ENCODE measurements at places on chromosomes 1 and 21.

- DNase-seq = peak; percentile 70
Observed at GRCh38 chr1:101259744-101260148, 22.9 kb downstream of the S1PR1 start.

GRCh38 chr1:96843601-96844000 lies 122.0 kb downstream of the PTBP2 start:
- DNase-seq = no peak

DNA sequence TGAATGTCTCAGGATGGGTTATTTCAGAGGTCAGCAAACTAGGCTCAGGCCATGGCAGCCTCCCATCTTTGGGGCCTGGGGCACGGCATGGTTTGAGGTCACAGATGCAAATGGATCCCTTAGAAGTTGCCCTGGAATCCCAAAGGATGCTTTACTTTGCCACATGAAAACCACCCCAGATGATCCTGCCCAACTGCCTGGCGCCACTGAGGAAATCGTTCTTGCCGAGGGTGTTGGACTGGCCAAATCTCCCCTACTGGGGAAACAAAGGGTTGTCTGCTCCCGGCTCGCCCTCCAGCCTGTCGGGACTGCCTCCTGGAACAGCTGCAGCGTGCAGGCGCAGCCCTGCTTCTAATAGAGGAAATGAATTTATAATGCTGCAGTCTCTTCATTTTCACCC lies 173.0 kb upstream of the LMO4 start:
- DNase-seq = no peak

DNA sequence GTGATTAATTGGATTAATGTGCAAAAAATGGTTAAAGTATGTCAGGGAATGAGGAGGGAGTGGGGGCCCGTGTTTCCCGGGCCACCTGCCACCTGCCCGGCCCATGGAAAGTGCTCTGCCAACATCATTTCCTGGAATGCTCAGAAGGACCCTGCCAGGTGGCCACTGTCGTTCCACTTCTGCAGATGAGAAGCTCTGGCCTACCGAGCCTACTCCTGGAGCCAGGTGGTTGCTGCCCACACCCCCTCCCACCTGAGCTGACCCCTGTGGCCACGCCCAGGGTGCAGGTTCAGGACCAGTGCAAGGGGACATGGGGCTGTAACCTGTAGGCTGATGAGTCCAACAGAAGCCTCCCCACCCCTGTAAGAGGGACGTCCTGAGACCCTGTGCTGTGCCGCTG lies 99.7 kb downstream of the PRDM16 start:
- no peak for DNase-seq

DNA sequence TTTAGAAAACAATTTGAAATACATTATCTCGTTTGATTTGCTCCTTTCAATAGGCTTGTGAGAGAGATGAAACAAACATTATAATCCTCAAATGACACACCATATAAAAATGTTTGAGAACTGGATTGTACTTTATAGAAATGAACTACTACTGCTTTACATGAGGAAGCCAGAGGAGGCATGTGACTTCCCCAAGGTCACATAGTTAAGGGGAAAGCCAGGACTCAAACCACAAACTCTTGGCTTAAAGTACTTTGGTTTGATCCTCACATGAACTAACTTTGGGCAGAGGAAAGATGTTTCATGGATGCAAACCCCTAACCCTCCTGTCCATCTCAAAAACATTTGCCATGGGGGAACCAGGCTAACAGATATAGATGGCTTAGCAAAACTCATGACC lies 4.7 kb downstream of the ARHGEF11 start:
- peak; percentile 33 for DNase-seq

DNA sequence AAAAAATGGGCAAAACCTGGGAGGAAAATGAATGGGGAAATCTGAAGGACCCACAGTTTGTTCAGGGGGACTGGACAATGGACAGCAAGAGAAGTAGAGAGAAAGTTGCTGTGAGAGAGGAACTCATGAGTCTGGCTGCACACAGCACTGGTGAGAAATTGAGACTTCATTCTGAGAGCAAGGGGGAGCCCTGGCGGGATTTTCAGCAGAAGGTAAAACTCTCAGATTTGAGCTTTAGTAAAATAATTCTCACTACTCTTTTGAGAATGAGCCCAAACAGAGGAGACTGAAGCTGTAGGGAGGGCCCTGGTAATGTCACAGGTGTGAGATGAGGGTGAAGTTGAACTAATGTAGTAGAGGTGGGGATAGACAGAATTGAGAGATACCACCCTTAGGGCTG lies 438.6 kb downstream of the OMA1 start:
- no peak for DNase-seq

DNA sequence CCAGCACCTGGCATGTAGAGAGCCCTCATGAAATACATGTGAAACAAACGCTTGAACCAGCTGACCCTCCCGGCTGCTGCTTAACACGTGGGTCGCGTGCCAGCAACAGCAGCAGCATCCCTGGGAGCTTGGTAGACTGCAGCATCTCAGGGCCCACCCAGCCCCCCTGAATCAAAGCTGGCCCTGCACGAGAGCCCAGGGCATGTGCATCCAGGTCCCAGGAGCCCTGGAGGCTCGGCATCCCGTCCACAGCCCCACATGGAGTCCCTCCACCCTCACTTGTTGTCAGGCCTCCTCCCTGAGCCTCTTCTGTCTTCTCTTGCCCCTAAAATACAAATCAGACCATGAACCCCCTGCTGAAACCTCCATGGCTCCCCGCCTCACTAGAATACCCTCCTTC lies 123.1 kb downstream of the MATN1 start:
- no peak for DNase-seq

DNA sequence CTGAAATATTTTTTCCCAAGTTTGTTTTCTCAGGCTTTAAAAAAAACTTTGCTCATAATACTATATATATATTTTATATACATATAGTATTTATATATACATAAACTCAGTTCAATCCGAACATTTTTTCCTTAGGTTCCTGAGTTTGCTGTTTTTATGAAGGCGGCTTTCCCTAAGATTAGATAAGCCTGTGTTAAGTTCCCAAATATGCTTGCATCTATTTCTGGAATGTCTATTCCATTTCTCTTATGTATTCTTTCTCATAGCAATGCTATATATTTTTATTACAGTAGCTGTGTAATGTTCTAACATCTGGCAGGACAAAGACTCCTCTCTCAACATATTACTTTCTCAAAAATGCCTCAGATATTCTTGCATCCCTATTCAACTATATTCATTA lies 45.9 kb downstream of the ADSS2 start:
- DNase-seq = no peak

DNA sequence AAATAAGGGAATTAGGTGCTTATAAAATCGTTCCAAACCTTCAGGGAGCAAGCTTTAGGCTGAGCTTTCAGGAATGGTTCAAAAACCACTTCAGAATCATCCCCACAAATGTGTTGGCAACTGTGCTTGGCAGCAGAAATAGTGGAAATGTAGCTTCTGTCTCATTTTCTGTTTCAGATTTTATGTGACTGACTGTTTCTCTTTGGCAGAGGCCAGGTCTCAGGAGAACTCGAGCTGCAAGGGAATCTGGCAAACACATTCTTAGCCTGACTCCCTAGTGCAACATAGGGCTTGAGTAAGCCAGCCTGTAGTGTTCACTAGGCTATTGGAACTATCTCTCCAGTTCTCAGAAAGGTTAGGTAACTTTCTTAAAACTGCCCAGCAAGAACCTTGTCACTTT lies 128.6 kb downstream of the PLA2G4A start:
- DNase-seq = no peak

DNA sequence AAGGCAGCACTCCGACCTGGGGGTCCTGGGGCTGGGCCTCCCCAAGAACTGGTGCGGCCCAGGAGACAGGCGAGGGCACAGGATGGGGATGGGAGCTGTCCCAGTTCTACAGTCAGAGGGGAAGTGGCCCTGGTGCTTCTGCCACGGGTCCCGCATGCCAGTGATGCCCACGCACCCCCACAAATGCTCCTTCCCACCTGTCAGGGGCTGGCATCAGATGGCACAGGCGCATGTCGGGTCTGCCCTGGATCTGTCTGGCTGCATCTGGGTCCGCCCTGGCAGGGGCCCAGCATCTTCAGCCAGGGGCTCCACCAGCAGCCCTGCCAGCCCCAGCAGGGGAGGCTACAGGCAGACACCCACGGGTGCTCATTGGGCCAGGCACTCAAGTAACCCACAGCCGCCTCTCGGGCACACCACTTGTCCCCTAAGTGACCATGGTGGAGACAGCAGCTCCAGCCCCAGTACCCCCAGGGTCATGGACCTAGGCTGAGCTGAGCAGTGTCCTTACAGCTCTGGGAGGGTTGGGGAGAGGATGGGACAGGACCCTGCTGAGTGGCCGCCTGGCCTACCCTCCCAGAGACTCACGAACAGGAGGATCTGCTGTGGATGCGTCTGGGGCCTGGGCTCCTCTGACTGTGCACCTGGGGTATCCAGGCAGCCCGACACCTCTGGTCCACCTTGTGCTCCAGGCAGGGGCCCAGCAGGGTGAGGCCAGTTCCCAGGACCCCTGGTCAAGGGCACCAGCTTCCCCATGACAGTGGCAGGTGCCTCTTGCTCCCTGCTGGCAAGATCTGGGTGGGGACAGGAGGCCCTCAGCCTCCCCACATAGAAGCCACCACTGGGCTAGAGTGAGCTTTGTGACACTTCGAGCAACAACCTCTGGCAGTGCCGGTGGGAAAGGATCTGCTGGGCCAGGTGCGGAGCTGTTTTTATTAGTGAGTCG lies 5.4 kb downstream of the SMIM1 start:
- DNase-seq = no peak

DNA sequence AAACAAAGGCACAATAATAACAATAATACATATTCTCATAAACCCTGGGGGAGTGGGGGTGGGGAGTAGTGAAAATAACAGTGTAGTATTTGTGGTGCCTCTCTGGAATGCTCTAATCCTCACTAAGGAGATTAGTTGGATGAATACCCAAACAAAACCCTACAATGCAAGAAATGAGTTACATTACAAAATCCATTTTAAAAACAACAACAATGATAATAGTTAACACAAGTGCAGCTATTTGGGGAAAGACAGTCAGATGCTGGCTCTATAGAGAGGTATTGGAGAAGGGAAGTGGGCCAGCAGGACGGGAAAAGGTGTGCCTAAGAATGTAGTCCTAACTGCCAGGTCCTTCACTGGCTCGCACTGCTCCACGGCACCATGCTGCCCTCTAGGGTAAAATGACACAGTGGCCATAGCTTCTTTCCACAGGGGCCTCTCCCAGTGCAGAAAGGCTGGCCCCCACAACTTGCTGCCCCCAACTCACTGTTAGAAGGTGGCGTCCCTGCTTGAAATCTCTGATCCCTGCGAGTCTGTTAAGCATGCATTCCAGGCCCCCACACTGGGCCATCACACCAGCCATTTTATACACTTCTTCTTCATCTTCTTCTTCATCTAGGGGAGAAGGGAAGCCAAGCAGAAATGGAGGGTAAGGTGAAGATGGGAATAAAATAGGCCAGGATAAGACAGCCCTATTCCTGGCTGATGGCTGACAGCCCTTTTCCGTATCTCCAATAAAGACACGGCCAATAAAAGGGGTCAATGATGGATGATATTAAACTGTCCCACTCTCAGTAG lies 113.8 kb downstream of the UBR4 start:
- DNase-seq = no peak

- no peak for DNase-seq
Observed at GRCh38 chr1:7491818-7492173, 279.3 kb upstream of the VAMP3 start.

DNA sequence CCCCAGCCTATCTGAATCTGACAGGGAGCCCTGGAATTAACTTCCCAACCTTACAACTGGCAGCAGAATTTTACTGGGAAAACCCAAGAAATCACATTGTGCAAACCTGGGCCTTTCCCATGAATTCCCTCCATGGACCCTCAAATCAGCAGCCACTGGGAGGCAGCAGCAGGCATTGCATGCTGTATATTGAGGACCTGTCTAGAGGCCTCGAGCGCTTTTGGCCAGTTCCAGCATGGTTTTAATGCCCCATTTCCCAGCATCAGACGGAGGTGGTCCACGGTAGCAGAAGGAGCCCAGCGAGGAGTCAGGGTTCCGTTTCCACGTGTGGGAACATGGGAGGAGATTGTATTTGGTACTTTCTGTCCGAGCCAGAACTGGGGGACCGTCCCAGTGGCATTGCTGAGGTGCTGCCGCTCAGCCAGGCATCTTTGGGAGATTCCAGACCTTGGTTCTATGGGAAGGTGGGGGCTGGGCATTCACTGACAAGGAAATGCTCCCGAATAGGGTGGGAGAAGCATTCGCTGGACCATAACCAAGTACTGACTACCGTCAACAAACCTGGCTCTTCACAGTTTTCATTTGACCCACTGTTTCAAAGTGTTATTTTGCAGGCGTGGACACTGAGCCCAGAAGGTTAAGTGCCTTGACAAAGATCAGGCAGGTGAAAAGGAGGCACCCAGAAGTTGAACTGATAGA lies 15.9 kb downstream of the BMP8A start:
- no peak for DNase-seq

DNA sequence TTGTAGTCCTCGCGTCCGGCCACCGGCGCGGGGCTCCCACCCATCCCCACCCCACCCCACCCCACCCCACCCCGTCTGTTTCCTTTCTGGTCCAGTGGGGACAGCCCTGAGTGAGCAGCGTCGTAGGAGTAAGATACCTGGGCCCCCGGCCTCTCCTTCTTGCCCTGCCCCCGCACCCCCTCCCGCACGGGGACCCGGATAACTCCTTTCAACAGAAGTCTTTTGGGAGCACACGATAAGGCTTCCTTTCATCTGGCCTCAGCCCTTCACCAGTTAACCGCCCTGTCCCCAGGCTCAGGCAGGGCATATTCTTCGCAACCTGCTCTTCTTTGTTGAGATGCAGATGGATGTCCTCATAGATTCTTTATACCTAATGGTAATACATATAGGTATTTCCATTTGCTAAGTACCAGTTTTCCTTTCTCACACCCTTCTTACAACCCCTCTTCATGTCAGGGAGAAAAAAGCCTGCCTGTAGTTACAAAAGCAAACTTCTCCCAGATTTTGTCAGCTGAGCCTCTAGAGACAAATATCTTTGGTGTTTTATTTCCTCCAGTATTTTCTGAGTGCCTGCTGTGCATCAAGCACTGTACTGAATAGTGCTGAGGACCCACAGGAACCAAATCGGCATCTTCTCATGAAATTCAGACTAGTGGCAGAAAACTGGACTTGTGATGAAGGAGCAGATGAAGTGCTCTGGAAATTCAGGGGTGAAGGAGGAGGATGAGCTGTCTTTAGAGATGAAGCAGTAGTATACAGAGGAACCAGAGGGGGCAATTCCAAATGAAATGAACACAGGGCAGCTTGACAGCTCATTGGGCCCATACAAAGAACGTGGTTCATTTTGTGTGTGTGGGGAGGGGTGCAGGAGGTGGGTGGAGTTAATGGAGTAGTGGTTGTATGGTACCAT lies 33.6 kb downstream of the SLC2A1 start:
- no peak for DNase-seq

- no peak for DNase-seq
Observed at GRCh38 chr1:14137411-14138134, 437.6 kb downstream of the PRDM2 start.

DNA sequence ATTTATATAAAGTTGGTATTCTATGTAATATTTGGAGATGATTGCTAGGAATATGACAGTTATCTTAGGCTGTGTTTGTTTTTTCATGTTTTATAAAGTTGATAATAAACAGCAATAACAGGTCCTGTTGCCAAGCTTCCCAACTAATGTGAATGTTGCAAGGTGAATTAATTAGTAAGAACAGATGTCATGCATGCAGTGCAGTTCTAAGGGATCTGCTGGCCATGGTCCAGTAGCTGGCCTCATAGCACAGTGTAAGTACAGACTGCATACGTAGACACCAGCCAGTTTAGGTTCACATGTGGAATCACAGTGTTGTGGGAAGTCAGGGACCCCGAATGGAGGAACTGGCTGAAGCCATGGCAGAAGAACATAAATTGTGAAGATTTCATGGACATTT lies 478.2 kb downstream of the NEGR1 start:
- DNase-seq = no peak

GRCh38 chr1:68142036-68142435 lies 90.3 kb downstream of the WLS start:
- no peak for DNase-seq

All from A172 (cell line).